Hypothalamus (tissue), 51 donors: ENCODE measurements at places on chromosomes 2 and 18.

GRCh38 chr2:144234542-144234871, 285.4 kb downstream of the ZEB2 start:
- no peak for DNase-seq

GRCh38 chr2:111186121-111186715, 65.5 kb downstream of the BCL2L11 start:
- no peak for DNase-seq

DNA sequence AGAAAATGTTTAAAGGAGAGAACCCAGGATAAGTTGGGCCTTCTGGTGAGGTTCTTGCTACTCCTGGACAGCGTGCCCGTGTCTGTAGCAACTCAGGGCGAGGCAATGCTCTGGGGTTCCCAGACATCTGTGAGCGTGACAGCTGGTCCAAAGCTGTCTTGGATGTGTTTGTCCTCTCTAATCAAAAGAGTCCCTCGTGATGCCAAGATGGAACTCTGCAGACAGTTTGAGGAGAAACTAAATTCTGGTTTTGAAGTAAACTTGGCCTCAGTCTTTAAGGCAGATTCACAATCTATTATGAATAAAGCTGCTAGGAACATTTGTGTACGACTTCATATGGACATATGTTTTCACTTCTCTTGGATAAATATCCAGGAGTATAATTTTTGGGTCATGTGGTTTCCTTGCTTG, 47.3 kb downstream of the TMEM17 start:
- DNase-seq: no peak

DNA sequence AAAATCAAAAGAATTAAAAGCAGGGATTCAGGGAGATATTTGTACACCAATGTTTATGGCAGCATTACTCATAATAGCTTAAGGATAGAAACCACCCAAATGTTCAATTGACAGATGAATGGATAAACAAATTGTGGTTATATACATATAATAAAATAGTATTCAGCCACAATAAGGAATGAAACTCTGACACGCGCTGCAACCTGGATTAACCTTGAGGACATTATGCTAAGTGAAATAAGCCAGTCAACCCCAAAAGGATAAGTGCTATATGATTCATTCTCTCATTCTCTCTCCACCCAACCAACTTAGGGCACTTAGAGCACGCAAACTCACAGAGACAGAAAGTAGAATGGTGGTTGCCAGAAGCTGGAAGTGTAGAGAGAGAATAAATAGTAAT, 216.8 kb upstream of the SLC14A2 start:
- DNase-seq: no peak

- DNase-seq: no peak
Measured at GRCh38 chr2:47006374-47007222, 91.0 kb upstream of the MCFD2 start.

GRCh38 chr2:235766278-235766677, 272.4 kb downstream of the AGAP1 start:
- DNase-seq: peak; percentile 47

DNA sequence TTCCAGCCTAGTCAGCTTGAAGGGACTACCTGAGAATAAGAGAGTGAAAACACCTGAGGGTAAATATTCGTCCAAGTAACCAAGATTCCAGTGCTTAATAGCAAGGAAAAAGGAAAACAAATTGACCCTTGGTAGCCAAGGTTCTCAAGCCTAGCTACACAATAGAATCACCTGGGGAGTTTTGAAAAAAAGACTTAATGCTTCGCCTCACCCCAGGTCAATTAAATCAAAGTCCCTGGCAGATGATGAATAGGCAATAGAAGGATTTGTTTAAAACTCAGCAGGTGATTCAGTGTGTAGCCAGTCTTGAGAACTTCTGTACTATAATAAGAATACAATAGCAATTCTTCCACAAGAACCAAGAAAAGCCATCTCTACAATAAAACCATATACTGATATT, 500.2 kb downstream of the XIRP2 start:
- DNase-seq: no peak

- no peak for DNase-seq
Measured at GRCh38 chr18:77059294-77059916, 73.2 kb downstream of the MBP start.

DNA sequence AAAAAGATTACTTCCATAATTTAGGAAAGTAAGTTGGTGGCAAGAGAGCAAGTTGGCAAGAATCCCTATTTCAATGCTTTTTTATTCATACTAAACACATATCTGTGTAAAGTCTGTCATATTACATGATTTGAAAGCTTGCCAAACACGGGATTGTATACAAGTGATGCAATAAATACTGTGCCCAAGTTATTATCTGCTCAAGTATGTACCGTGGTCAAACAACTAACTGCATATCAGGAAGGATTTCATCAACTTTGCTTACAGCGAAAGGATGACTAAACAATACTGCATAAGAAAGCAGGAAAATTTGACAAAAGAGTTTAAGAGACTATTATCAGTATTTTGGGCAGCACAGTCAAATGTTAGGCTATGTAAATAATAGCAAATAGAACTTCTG, 69.6 kb upstream of the SCN1A start:
- DNase-seq: no peak

- no peak for DNase-seq
Measured at GRCh38 chr2:49801898-49802450, 647.7 kb upstream of the FSHR start.

- DNase-seq: no peak
Measured at GRCh38 chr18:54358495-54359040, 862 bp downstream of the C18orf54 start.

DNA sequence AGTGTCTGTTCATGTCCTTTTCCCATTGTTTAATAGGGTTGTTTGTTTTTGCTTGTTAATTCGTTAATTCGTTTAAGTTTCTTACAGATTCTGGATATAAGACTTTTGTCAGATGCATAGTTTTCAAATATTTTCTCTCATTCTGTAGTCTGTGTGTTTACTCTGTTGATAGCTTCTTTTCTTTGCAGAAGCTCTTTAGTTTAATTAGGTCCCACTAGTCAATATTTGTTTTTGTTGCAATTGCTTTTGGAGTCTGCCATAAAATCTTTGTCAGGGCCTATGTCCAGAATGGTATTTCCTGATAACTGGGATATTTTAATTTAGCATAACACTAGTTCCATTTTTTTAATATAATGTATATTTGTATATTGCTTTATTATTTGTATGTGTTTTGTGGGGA, 1380.1 kb downstream of the SUCLG1 start:
- DNase-seq: no peak

GRCh38 chr18:59877361-59877760, 22.4 kb upstream of the PMAIP1 start:
- DNase-seq: no peak

DNA sequence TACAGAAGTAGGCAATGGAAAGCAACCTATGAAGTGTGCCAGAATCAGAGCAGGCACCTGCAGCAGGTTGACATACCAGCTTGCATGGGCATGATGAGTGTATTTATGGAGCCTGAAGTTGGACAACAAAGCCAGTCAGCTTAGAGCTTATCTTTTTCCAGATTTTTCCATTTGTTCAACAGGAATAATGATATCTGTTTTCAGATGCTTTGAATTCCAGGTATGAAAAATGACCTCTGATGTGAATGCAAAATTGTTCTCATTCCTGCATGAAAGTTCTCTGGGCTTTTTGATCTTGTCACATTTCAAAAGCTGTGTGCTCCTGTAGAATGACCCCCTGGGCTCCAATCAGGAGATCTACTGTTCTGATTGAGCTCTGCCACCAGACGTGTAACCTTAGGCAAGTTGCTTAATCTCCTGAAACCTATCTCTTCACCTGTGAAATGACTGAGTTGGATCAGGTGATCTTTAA, 38.2 kb upstream of the VIT start:
- DNase-seq: no peak

GRCh38 chr2:23294238-23294637, 90.7 kb upstream of the KLHL29 start:
- no peak for DNase-seq

DNA sequence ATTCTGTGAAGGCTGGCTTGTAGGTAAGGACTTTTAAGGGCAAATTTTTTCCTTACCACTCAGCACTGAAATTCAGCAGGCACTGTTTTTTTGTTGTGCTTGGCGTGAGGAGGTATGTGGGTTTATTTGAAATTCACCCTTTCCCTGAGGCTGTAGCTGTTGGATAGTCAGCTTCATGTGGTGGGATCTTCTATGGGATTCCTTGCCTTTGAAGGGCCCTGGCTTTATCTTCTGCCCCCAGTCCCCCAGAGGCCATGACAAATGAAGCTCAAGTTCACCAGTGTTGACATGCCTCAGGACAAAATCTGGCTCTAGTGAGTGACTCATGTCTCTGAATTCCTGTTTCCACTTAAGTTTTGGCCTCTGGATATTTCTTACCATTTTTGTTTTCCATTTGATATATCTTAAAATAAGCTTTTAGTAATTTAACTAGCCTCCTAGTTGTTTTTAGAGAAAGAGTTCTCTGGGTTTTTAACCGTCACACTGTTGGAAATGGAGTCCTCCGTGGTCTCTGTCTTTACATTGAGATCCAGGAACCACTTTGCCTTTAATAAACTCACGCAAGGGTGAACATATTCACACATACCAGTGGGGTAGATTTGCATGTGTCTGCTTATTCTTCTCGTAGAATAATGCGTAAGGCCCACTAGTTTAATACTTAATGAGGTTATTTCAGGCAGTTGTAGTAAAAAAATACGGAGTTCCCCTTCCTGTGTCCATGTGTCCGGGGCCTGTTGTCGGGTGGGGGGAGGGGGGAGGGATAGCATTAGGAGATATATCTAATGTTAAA, 211.1 kb upstream of the FAM98A start:
- DNase-seq: no peak

GRCh38 chr2:64685430-64685829, 31.7 kb upstream of the SERTAD2 start:
- DNase-seq: no peak

- DNase-seq: no peak
Measured at GRCh38 chr2:122545821-122546220, 790.4 kb downstream of the TSN start.

DNA sequence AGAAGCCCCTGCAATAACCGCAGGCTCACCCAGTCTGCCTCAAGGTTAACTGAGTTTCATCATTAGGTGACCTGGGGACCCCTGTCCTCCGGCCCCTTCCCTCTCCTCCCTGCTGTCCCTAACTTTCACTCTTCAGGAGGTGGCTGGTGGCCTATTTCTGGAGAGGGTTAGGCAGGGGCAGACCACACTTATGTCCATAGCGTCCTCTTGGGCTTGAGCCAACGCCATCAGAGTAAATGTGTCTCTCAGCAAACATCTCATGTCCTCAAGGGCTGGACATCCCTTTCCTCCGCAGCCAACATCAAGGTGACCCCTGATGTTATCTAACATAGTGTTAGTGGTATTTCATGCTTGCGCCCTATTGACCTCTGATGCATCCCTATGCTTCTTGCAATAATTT, 114.8 kb downstream of the BCL11A start:
- DNase-seq: no peak

- no peak for DNase-seq
Measured at GRCh38 chr2:125554956-125555355, 1101.0 kb upstream of the GYPC start.

DNA sequence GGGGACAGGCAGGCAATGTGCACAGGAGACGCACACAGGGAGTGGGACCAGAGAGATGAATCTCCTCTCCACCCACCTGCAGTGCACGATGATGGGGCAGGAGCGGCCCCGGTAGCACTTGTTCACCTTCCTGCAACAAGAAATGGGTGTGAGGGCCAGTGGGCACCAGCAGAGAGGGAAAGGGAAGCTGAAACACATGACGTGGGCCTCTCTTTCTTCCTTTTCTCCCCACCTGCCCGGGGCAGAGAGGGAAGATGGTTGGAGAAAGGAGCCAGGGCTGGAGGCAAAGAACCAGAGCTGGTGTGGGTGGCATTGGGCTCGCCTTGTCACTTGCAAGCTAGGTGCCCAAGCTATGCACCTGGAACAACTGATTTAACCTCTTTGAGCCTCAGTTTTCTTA, 12.2 kb downstream of the DNAJB2 start:
- no peak for DNase-seq

- no peak for DNase-seq
Measured at GRCh38 chr18:8627107-8627472, 17.9 kb downstream of the RAB12 start.

GRCh38 chr2:203909974-203910373, 26.6 kb upstream of the ICOS start:
- DNase-seq: no peak

GRCh38 chr2:199804831-199805230, 46.2 kb downstream of the FTCDNL1 start:
- DNase-seq: no peak

DNA sequence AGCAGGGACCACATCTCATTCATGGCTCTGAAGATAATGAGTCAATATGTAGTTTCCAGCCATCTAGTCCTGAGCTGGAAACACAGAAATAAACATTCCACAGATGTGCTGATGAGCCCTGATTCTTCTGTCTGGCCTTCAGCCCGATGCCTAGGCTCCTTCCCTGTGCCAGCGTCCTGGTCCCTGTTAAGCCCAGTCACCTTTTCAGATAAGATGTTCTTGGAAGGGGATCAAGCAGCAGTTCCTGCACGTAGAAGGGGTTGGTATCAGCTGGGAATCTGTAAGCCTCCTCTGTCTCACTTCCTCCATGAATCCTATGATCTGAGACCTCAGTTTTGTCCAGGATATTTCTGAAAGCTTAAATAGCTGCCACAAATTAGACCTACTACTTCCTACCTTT, 149.3 kb downstream of the TTC32 start:
- no peak for DNase-seq

GRCh38 chr2:199370150-199370780, 87.5 kb downstream of the SATB2 start:
- DNase-seq: no peak

- DNase-seq: no peak
Measured at GRCh38 chr2:199282309-199282708, 175.4 kb downstream of the SATB2 start.

GRCh38 chr2:134282629-134283400, 28.9 kb downstream of the MGAT5 start:
- DNase-seq: no peak

DNA sequence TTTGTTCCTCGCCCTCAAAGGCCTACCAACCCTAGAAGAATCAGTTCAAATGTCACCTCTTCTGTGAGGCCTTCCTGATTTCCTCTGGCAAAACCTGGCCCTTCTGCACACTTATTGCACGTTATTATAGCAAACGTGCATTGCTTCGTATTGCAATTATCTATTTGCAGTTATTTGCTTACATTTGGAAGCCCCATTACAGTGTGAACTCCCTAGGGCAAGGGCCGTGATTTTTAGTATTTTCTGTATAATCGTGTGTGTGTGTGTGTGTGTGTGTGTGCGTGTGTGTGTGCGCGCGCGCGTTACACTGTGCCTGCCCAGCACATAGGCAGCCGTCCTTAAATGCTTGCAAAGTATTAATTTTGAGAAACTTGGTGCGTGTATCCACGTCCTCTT, 460 bp upstream of the SEMA4F start:
- DNase-seq: no peak
